GM23248 (cell line): ENCODE measurements at places on chromosomes 12 and 14. TPM values are rescaled to one million over a fixed set of nuclear protein-coding genes. Genes with fewer than 3 reads are reported as not detected.

TPPP2 gene
- polyA plus RNA-seq: not detected in 2 replicates

NDRG2 gene
- polyA plus RNA-seq: 0.28 and 0.85 TPM in 2 replicates

SYNE3 gene
- polyA plus RNA-seq: 1.2 TPM in 2 replicates

AHNAK2 gene
- polyA plus RNA-seq: 38.3 and 38.9 TPM in 2 replicates

TROAP gene
- 8.8 and 11.7 TPM in 2 replicates for polyA plus RNA-seq

TAS2R31 gene
- polyA plus RNA-seq: 0.24 TPM in 1 of 2 replicates, not detected in the other

LALBA gene
- polyA plus RNA-seq: not detected in 2 replicates

DNA sequence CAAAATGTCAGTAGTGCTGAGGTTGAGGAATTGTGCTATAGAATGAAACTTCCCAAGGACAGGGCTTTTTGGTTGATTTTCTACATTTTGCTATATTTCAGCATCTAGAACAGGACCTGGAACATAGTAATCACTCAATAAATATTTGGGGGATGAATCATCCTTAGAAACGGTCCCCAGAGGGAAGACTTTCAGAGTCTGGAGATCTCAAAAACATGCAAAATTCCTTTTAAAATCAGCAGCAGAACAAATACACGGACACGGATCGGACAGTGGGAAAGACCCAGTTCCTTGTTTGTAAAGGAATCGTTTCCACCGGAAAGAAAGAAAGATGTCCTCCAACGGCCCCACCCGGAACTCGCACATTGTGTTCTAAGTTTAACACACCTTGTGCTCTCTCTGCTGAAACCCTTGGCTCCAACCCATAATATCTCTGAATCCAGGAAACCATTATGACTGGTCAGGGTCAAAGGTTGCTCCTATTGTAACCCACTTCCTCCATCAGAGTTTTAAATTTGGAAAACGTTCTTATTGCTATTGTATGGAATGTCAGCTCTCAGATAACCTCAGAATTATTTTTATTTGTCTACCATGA is 617.2 kb downstream of the MED13L start:
- DNase-seq: peak; percentile 73

DNA sequence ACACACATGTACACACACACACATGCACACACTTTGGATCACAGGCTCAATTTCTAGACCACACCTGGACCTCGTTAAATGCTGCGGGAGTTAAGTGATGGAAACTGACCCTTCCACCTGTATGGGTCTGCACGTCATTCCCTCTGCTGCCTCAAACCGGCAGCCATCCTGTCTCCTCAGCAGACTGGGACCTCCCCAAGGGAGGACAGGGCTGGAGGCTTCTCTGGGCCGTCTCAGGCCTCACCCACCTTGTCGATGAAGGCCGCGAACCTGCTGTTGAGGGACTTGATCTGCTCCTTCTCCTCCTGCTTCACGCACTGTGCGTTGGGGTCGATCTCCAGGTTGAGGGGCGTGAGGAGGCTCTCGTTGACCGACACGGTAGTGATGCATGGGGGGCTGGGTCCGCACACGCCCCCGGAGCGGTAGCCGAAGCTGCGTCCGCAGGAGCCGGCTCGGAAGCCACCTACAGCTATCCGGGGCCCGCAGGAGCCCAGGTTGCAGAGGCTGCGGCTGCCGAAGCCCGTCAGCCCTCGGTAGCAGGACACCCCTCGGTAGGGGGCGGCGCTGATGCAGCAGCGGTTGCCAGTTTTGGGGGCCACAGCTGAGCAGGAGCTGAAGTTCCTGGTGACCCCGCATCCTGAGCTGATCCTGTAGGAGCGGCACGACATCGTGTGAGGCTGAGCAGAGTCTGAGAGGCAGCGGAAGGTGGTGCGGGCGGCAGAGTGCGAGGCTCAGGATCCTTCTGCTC is at the start of gene KRT85:
Gene KRT85, minus strand, starts transcription at position 744 of the 748 bp plus-strand sequence. Its CDS starts 76 bp downstream, at position 668.
- no peak for DNase-seq

DNA sequence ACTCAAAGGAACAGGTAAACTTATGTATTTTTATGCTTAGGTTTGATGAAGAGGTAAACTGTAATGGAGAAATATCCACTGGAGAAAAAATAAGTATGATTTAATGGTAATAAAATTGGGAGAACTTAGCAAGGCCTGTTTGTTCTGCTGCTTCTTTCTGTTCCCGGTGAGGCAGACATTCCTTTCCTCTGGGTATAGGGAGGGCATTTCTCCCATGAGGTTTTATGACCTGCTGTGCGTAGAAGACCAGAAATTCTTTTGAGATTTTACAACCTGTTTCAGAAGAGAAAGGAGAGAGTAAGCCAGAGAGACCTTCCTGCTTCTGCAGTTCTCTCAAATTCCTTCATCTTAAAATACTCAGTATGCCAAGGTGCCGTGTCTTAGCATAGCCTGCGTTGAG is 139.4 kb upstream of the RMST start:
- no peak for DNase-seq

GRCh38 chr12:92973614-92974013 is 44.5 kb upstream of the EEA1 start:
- DNase-seq: peak; percentile 80

- DNase-seq: no peak
Observed at GRCh38 chr12:15477761-15478160, 155.5 kb downstream of the PTPRO start.

- DNase-seq: no peak
Observed at GRCh38 chr12:85182699-85183098, 97.3 kb upstream of the ALX1 start.

- peak; percentile 25 for DNase-seq
Observed at GRCh38 chr12:76124456-76124855, 40.0 kb upstream of the NAP1L1 start.

- DNase-seq: no peak
Observed at GRCh38 chr14:87691042-87691881, 301.7 kb downstream of the GALC start.

- DNase-seq: no peak
Observed at GRCh38 chr12:113211160-113211559, 10.1 kb upstream of the TPCN1 start.

DNA sequence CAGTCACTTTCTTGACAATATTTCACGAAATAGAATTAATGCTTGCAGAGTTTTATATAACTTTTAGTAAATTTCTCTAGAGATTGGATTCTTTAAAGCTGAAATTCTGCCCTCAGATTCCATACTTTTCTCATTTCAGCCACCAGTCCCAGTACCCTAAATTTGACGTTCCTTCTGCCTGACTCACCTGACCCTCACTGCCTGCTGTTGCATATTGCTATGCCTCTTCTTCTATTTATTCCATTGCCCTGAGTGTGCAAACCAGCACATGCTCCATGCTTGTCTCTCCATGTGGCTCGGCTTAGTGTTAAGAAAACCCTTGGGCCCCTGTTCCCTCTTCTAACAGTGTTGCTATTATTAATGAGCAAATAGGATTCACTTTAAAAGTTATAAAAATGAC is 533.3 kb downstream of the LRFN5 start:
- DNase-seq: peak; percentile 5

- DNase-seq: no peak
Observed at GRCh38 chr12:21984375-21984774, 43.1 kb upstream of the ABCC9 start.

GRCh38 chr12:3266638-3267037 is 189.5 kb downstream of the TSPAN9 start:
- DNase-seq: no peak

DNA sequence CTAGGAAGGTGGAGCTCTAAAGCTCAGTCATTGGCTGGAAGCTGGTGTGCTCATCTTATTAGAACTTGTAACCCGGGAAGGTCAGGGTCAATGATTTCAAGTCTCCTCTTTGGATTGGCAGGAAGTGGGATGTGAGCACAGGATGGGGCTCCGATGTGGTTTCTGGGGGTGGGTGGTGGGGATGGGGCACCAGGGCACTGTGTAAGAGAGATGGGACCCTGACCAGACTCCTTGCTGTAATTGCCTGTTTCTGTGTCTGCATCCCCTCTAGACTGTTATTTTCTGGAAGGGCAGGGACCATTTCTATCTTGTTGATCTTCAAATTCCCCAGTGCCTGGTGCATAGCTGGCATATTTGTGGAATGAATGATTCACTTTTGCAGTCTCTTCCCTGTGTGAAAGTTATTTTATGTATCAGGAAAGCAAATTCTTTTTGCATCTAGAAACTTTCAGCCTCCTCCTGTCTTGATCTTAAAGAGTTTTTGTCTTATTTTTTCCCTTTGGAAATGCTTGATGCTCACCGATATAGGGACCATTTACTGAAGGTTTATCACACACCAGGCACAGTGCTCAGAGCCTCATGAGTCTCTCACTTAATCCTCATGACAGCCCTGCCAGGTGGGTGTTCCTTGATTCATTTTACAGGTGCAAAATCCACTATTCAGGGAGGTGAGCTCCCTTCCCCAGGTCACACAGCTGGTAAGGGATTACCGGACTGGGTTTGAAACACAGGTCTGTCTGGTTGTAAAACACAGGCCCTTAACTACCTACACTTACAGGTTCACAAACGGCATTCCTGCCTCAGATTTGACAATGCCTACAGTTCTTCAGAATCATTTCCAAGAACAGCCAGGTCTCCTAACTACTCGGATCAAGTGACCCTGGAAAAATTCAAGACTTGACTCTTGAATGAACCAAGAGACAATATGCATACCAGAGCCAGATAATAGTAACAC is 86.9 kb upstream of the IGF1 start:
- DNase-seq: peak; percentile 82

- DNase-seq: no peak
Observed at GRCh38 chr12:67638694-67639093, 9.9 kb upstream of the DYRK2 start.

DNA sequence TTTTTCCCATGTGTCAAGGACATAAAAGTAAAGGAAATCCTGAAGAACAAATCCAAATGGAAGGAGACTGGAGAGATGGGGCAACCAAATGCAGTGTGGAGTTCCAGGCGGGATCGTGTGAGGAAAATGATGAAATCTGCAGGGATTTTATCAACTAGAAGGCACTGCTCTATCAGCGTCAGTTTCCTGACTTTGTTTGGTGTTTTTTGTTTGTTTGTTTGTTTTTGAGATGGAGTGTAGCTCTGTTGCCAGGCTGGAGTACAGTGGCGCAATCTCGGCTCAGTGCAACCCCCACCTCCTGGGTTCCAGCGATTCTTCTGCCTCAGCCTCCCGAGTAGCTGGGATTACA is 43.3 kb upstream of the GPR132 start:
- no peak for DNase-seq

DNA sequence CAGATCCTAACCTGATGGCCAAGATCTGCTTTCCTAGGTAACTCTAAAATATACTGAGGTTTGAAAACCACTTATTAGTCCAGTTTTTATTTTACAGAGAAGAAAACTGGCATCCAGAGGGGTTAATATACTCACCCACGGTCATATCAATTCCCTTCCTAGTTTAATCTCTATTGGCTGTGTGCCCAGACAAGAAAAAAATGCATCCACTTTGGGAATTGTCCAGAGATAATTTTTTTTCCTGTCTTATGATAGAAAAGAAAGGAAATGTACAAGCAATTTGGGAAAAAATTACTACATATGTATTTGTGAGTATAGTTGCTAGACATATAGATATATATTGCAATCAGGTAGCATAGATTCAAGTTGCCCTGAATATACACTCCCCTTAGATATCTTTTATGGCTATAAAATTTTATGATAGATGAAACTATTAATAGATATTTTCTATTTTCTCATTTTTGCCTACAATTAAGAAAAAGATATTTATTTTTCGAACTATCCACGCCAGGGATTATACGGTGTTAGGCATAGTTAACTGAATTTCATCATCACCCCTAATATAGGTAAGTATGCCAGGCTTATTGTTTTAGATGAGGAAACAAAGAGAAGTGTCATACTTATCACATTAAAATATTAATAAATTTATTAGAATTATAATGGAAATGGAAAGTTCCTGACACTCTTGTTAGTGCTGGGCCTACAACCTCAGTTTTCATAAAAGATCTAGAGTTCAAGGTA is 100.5 kb upstream of the SLC38A2 start:
- no peak for DNase-seq

DNA sequence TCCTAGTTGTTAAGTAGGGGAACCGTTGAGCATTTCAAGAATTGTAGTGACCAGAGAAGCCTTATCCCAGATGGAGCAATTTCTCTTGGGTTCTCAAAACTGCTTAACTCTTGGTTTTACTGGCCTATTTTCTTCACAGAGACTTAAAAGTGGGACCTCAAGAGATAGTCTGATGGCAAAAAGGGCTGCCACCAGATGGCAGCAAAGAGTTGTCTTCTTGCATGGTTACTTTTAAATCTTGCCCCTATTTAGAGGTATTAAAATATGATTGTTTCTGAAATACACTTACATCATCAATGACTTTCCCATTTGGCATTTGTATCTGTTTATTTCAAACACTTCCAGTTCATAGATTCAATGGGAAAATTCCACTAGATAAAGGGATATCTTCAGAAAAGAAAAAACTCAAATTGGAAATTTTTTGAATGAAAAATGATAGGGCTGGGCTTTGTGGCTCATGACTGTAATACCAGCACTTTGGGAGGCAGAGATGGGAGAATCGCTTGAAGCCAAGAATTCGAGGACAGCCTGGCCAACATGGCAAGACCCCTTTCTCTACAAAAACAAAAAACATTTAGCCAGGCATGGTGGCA is 69.9 kb upstream of the CNTN1 start:
- peak; percentile 64 for DNase-seq

DNA sequence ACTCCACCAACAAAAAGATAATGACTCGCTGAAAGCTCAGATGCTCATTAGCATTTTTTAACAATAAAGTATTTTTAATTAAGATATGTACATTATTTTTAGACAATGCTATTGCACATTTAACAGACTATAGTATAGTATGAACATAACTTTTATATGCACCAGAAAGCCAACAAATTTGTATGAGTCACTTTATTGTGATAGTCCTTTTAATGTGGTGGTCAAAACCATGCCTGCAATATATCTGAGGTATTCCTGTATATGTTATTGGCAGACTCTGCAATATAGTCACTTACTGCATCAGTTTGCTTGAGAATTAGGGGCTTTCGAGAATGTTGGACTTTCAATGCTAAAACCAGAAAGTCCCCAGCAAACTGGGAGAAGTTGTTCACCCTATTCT is 51.7 kb upstream of the CCDC196 start:
- DNase-seq: no peak

- DNase-seq: no peak
Observed at GRCh38 chr14:105325303-105325702, 10.8 kb downstream of the PACS2 start.

- peak; percentile 43 for DNase-seq
Observed at GRCh38 chr14:50839048-50839447, 8.1 kb upstream of the NIN start.

GRCh38 chr12:113582521-113583218 is 111.0 kb upstream of the LHX5 start:
- no peak for DNase-seq

DNA sequence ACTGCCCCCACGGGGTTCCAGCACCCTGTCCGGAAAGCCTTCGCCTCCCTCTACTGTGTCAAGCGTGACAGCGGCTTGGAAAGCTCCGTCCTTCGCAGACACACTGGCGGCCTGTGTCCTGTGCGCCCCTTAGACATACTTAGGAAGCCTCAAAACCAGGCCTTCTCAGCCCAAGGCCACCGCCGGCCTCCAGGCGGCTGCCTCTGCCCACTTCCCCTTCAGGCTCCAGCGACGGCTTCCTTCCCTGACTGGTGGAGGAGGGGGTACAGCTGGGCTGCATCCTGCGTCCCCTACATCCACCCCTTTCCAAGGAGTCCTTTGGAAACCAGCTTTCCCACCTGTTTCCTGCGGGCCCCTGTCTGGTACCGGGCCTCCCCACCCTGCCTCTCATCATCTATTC is 2.5 kb upstream of the CACNA2D4 start:
- DNase-seq: no peak
